ENCODE measurements at places on chromosomes 7 and 10. TPM values are rescaled to one million over a fixed set of nuclear protein-coding genes. Genes with fewer than 3 reads are reported as not detected.
A peak's percentile ranks its signal among the peaks of the same experiment; 100 is the strongest.

DNA sequence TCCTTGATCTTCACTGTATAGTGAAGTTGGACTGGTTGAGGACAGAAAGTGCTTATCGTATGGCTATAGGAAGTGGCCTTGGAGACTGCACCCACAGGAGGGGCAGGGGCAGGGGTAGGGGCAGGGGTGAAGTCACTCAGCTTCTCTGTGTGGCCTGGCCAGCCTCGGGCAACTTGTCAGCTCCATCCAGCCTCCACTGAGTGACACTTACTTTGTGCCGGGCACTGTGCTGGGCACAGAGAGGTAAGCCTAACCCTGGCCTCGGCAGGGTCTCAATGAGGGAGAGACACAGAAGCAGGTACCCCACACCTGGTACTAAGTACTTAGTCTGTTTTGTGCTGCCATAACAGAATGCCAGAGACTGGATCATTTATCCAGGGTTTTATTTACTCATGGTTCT is 99.3 kb upstream of the CTBP2 start:
- no peaks in the 10 kb centered on the region for H3K27me3 ChIP-seq
- H3K4me3 ChIP-seq, result no peak overlapping the region
- no peak for DNase-seq
- H3K27ac ChIP-seq, result no peak overlapping the region
- H3K4me1 ChIP-seq, result no peaks in the 10 kb centered on the region

Gene GIMAP5
- total RNA-seq, result 65.0 TPM

- no peaks in the 10 kb centered on the region for H3K36me3 ChIP-seq
- DNase-seq, result no peak
- H3K4me3 ChIP-seq, result no peak overlapping the region
- H3K27me3 ChIP-seq, result no peaks in the 10 kb centered on the region
- H3K27ac ChIP-seq, result peak overlapping the region; percentile 64
- peaks cover 8% of the 10 kb centered on the region for H3K4me1 ChIP-seq
Measured at GRCh38 chr10:23412223-23412622, 26.7 kb upstream of the OTUD1 start.

GRCh38 chr7:100726996-100727761 is 6.2 kb upstream of the ZAN start:
- no peak overlapping the region for H3K27ac ChIP-seq
- H3K4me1 ChIP-seq, result no peaks in the 10 kb centered on the region
- no peaks in the 10 kb centered on the region for H3K36me3 ChIP-seq
- H3K27me3 ChIP-seq, result no peaks in the 10 kb centered on the region

GRCh38 chr10:84933402-84933801 is 605.0 kb downstream of the CCSER2 start:
- no peak overlapping the region for H3K4me3 ChIP-seq
- H3K27ac ChIP-seq, result no peak overlapping the region
- H3K27me3 ChIP-seq, result no peaks in the 10 kb centered on the region
- DNase-seq, result no peak
- H3K4me1 ChIP-seq, result no peaks in the 10 kb centered on the region

DNA sequence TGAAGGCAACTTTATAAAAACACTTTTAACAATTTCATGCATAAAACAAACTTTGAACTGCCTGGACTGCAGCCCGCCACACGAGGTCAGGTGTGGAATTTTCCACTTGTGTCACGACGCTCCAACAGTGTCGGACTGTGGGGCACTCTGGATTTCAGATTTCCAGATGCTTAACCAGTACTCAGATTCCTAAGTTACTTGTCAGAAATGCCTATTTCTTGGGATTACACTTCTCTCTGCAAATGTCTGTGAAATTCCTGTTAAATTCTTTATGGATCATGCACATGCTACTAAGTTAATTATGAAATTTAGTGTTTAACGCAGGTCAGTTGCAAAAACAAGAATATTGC is 473 bp upstream of the GPER1 start:
- H3K4me1 ChIP-seq, result peaks cover 34% of the 10 kb centered on the region
- no peak overlapping the region for H3K27ac ChIP-seq
- no peaks in the 10 kb centered on the region for H3K36me3 ChIP-seq
- DNase-seq, result no peak
- H3K27me3 ChIP-seq, result no peaks in the 10 kb centered on the region
- H3K4me3 ChIP-seq, result peak overlapping the region; percentile 23

DNA sequence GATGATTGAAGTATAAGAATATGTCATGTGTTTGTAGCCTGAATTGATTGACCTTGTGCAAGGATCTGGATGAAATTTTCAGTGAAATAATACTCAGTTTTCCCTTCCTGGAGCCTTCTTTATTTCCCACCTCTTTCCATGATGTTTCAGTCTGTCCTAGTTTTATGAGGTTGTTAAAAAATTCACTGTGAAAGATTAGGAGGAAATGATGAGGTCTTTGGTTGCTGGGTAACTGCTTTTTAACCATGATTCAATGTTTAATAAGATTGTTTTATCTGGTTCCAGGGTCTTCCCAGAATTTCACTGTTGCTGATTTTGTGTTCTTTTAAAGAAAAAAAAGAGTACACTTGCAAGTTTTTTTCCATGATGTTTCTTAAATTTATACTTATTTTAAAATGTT is 221.5 kb downstream of the MBL2 start:
- H3K4me3 ChIP-seq, result no peak overlapping the region
- no peaks in the 10 kb centered on the region for H3K36me3 ChIP-seq
- H3K27me3 ChIP-seq, result no peaks in the 10 kb centered on the region
- no peak overlapping the region for H3K27ac ChIP-seq
- H3K4me1 ChIP-seq, result no peaks in the 10 kb centered on the region
